Stimulated activated CD4-positive, alpha-beta T cell treated with anti-CD3 and anti-CD28 coated beads, Interleukin-12 subunit alpha, Interleukin-12 subunit beta, amount 100 ng/mL, for 4 hours (primary cell): ENCODE measurements at places on chromosomes 2 and 18.

DNA sequence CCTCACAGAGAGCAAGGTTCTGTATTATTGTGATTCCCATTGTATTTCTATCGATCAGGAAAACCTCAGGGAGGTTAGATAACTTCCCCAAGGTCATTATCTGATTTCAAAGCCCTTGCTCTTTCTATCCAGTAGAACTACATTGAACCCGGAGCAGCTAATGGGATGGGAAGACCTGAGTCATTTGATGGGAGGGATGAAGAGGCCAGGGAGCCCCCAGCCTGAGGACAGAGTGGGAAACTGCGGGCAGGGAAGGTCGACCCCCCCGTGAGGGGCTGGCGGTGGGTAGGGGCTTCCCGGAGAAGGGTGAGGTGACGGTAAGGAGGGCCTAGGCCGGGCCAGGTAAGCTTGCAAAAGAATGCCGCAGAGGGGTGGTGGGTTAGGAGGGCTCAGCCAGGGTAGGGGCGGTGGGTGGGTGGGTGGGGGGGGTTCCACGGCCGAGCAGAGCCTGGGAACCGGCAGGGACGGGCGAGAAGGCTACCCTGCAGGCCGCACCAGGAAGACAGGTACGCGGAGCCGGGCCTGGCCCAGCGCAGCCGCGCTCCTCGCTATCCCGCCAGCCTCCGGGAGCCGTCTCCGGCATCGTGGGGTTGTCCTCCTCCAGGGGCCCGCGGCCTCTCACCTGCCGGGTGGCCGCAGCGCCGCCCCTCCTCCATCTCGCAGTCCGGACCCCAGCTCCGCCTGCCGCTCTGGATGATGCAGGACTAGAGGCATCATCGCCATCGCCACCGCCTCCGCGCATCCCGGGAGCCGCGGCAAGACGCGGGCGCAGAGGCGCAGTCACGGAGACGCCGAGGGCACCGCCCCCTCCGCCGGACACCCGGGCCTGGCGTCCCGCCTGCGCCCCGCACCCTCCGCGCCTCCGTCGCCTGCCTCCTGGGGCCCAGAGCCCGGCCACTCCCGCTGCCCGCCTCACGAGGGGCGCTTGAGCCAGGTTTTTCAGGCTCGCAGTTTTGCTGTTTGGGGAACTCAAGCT lies at the start of gene GPR75:
Gene GPR75 (minus strand): TSS at position 762 of the 976 bp plus-strand sequence. CDS start 5,211 bp downstream, outside the sequence.
- no peak for DNase-seq

- no peak for DNase-seq
Measured at GRCh38 chr18:62485684-62486083, 37.1 kb upstream of the ZCCHC2 start.

GRCh38 chr2:1715184-1716013 lies 28.9 kb downstream of the PXDN start:
- DNase-seq, result no peak

DNA sequence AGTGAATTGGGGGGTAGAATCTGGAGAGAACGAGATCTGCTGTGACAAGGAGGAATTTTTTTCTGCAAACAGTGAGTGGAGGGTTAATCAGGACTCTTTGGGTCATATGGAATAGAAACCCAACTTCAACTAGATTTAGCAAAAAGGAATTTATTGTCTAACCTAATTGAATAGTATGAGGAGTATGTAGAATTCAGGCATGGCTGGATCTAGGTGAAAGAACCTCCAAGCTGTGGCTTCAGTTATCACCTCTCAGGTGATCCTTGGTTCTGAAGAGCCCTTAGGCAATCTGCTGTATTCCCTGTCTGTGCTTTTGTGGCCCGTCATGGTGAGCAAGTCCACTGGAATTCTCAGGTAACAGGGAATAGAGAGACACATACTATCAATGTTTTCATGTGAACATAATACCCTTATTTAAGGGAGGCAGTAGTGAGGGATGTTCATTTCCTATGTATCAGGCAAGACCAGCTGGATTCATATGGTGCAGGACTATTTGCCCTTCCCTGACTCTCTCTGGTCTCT lies 164.7 kb downstream of the ALPK2 start:
- no peak for DNase-seq
